ENCODE measurements at places on chromosomes 5 and 9. TPM values are rescaled to one million over a fixed set of nuclear protein-coding genes. Genes with fewer than 3 reads are reported as not detected.

The TUSC1 gene
- total RNA-seq: not detected

The CACFD1 gene
- total RNA-seq: 2.5 TPM

The SEPTIN8 gene
- total RNA-seq: 38.1 TPM

The TPPP gene
- 0.37 TPM for total RNA-seq

The MTAP gene
- 77.4 TPM for total RNA-seq

The GLE1 gene
- total RNA-seq: 48.7 TPM

The TXNDC15 gene
- total RNA-seq: 44.5 TPM

The ELAVL2 gene
- total RNA-seq: not detected

The PCDHGB7 gene
- total RNA-seq: not detected
